Fibroblast of skin of back (primary cell): ENCODE measurements at places on chromosomes 4 and X.

- no peak for DNase-seq
These were observed 101.7 kb downstream of the CPZ start for GRCh38 chr4:8694226-8694625.

- DNase-seq, result peak; percentile 36
These were observed 198.7 kb downstream of the ENOX2 start for GRCh38 chrX:130704053-130705038.

GRCh38 chr4:144711700-144712456, 65.9 kb downstream of the HHIP start:
- no peak for DNase-seq

DNA sequence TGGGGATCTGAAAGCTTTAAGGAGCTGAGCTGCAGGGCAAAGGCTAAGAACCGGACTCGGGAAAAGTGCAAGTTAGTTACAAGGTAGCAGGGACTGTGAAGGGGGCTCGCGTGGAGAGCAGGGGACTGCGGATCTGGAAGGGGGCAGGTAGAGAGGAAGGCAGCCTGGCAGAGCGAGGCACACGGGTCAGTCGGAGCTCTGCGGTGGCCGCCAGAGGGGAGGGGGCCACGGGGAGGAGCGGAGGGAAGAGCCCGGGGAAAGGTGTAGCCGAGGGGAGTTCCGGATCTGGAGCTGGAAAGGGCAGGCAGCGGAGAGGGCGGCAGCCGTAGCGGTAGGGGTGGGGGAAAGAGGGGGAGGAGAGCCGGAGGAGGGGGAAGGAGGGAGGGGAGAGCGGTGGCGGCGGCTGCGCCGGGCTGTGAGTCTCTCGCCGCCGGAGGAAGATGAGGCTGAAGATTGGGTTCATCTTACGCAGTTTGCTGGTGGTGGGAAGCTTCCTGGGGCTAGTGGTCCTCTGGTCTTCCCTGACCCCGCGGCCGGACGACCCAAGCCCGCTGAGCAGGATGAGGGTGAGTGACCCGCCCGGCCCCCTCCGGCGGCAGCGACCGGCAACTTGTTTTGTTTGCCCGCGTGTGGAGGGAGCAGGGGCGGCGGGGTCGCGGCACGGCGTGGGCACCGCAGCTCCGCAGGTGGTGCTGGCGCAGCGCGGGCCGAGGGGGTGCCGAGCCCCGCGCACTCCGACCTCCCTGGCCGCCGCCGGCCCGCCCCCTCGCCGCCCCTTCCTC, at the start of gene GALNT7:
Gene GALNT7 (plus strand): TSS at position 416 of the 782 bp plus-strand sequence. CDS start 25 bp downstream, at position 441.
- peak; percentile 61 for DNase-seq

- DNase-seq, result peak; percentile 2
These were observed 468.2 kb downstream of the ZIC3 start for GRCh38 chrX:138034136-138034535.

- DNase-seq, result peak; percentile 75
These were observed 75.4 kb downstream of the AR start for GRCh38 chrX:67619253-67619652.

DNA sequence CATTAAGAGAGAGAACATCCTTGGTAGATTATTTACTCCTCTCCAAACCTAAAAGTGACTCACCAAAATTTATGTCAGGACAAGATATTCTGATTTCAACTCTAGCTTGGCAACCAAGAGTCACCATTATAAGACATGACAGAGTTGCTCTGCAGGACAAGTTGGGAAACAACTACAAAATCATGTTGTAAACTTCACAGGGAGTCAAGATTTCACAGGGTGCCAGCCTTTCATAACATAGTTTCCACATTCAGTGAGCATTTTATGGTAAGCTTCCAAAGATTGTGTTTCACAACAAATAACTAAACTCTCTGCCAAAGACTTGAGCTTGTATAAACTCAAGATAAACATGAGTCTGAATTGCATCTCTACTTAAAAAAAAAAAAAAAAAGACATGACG, 121.0 kb upstream of the DIAPH2 start:
- no peak for DNase-seq

GRCh38 chrX:150731795-150732194, 38.6 kb downstream of the MTMR1 start:
- DNase-seq, result peak; percentile 59

DNA sequence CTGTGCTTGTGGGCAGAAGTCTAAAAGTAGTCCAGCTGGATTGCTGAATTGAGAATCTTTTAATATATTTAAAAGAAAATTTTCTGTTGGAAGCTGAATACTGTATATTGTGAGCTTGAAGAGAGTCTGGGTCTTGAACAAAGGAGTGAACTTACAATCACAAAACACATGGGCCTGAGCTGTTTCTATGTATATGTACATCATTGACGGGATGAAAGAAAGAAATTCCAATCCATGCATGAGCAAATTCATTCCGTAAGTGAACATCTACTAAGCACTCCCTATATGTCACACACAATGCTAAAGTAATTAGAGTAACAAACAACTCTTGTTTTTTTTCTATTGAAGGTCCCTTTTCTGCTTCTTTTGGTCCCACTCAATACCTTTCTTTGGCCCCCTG, 331.0 kb downstream of the HS3ST1 start:
- DNase-seq, result no peak

DNA sequence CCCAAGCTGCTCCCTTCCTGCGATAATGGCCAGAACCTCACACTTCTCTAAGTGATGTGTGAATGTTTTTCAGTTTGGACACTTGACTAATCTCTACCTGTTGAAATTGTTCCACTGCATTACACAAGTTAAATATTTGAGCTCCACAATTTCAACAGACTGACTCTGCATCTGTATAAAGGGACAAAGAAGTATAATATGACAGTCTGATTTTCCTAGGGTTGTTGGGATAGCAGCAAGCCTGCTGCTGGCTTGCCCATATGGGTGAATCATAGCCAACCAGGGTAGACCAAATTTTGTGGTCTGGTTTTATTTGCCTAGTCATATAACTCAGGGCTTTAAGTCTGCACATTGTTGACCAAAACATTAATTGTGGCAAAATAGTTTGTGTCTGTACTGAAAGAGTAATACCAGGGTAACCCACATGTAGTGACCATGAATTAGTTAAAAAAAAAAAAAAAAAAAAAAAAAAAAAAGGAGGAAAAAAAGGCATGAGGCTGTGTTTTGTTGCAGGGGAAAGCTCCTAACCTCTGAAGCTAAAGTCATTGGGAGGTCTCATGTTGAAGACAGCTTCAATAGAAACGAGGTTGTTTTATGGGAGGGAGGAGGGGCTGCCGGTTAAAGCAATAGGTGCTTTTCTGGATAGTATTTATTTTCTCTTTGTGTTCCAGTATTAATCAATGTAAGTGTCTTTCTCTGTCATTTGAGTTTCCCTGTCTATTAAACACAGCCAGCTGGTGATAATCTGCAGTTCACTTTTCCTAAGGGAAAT, 534.2 kb downstream of the RAB28 start:
- DNase-seq, result no peak

- no peak for DNase-seq
These were observed 3.0 kb downstream of the RASSF6 start for GRCh38 chr4:73617256-73617655.

DNA sequence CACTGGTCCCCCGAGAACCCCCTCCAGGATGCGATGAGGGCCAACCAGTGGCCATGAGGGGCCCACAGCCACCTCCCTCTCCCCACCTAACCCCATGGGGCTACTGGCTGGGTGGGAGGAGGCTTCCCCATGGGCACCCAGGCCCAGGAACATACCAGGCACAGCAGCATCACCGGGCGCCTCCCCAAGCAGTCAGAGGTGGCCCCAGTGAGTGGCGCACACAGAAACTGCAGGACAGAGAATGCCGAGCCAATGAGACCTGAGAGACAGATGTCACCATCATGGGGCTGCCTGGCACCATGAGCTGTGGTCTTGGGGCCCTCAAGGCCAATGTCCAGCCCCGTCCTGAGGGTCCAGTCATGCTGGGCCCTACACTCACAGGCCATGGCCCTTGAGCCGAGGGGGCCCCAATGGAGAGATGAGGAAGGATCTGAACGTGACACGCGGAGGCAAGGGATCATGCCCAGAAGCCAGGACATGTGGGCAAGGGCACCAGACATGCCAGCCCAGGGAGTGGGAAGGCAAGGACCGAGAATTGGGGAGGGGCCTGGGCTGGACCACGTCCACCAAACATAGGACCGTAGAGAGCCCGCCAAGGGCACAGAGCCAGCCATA, 30.1 kb downstream of the NOP14 start:
- DNase-seq, result no peak

- DNase-seq, result no peak
These were observed 117.4 kb downstream of the MID1 start for GRCh38 chrX:10502961-10503360.

GRCh38 chr4:174628191-174628590, 105.9 kb upstream of the HPGD start:
- DNase-seq, result no peak

DNA sequence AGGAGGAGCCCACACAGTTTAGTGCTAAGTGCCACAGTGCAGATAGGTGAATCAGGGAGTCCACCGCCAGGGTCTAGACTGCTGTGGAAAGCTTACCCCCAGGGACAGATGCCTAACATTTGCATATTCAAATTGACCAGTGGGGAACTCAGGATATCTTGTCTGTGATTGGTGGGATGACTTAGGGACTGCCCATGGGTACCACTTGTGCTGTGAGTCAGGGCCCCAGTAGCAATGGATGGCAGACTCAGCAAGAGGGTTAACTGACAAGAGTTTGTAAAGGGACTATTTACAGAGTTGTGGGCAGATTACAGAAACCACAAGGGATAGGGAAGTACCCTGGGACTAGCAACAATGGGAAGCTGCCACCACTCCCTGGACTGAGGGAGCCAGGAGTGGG, 282.1 kb downstream of the BCOR start:
- peak; percentile 29 for DNase-seq

- no peak for DNase-seq
These were observed 121.8 kb upstream of the PSAPL1 start for GRCh38 chr4:7556558-7556957.

DNA sequence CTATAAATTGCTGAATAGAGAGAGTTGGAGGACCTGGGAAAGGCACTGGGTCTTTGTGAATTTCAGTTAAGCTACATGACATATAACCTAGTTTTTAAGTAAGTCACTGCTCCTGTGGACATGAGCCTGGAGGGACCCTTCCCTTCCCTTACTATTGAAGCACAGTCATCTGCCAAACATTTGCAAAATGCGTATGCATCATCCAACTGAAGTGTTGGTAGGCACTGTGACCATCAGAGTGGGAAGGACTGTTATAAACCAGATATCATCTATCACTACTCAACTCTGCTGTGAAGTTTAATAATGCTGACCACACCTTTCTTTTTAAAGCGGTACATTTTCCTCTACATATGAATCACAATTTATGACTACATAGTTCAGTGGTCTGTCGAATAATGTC, 5.2 kb downstream of the GABRA3 start:
- peak; percentile 0 for DNase-seq

DNA sequence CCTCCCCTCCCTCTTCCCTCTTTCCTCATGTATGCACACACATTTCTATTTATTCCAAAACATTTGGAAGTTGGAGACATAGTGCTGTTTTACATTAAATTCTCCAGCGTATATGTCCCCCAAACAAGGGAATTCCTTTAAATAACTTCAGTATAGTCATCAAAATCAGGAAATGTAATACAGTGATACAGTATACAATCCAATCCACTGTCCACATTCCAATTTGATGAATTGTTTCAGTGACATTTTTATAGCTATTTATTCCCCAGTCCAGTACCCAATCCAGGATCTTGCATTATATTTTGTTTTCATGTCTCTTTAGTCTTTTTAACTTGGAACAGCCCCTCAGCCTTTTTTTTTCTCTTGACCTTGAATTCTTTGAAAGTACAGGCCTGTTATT, 233.0 kb downstream of the DKK2 start:
- DNase-seq, result peak; percentile 86

GRCh38 chr4:147019091-147019490, 73.4 kb upstream of the TTC29 start:
- DNase-seq, result peak; percentile 50

DNA sequence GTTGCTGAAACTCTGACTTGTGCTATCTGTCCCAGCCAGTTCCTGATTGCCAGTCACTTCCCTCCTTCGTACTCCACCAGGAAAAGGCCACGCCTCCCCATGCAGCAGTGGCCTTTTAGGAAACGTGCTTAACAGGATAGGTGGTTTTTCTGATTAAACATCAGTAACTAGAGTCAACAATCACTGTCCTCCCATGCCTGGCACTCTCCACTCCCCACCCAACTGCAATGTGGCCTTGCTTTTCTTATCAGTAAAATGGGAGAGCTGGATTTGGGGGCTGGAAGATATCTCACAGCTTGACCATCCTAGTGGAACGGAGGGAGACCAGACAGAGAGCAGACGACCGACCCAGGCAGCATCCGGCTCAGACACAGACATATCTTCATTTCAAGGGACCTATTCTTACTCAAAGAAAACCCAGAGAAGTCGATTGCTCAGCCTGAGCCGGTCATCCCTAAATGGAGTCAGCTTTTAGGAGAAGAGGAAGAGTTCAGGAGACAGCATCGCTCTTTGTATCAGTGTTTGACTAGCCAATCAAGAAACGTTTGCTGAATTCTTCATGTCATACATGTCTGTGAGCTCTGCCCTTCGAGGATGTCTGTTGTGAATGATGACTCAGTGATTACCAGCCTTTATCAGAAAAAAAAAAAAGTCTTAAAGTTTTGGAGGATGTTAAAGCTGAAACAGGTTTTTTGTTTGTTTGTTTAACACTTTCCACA, 12.7 kb upstream of the UBA6 start:
- DNase-seq, result peak; percentile 54

DNA sequence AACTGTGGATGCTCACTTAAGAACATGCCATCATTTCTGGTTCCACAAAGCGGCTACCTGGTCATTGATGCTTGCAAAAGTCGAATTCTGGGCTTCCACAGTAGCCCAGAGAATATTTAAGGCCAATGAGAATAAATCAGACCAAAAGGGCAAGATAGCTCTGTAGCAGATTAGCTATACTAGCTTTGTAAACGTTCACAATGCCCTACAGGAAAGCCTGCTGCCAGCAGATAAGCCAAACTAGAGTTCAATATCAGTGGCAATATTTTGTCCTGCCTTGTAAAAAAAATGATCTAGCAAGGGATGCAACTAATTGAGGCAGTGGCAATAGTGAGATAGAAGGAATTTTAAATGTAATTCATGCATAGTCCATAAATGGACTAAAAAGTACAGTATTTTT, 387.7 kb upstream of the TEX13C start:
- no peak for DNase-seq

DNA sequence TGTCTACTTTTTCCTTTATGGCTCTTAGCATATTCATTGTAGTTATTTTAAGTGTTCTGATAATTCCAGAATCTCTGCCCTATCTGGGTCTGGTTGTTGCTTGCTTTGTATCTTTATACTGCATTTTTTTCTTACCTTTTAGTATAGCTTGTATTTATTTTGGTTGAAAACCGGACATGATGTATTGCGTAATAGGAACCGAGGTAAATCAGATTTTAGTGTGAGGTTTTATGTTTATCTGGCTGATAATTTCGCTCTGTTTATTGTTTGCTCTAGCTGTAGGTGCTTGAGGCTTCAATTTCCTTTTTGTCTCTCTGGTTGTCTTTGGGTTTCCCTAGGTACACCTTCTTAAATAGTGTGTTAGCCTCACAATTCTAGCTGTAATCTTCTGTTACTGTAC, 263.8 kb upstream of the LCORL start:
- DNase-seq, result no peak

DNA sequence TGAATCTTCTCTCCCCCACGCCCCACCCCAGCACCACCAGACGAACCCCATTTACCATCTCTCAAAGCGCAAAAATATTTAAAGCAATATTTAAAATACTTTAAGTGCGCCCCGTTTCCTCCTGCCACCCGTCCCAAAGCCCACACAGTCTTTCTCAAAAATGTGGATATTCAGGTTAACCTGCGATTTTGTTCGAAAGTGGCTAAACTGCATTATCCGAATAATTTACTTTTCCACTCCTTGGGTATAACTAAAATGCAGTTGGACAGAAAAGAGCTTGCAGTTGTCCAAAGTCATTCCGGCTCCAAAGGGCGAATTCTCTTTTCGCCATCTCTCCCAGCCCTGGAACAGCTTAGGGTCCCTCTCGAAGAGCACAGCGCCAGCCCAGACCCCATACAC, 662 bp downstream of the SMIM43 start:
- no peak for DNase-seq
